ENCODE measurements at places on chromosomes 12 and 14. TPM values are rescaled to one million over a fixed set of nuclear protein-coding genes. Genes with fewer than 3 reads are reported as not detected.

CPNE6 gene
- not detected for total RNA-seq

SLCO1B1 gene
- 0.46 TPM for total RNA-seq

RNASE3 gene
- not detected for total RNA-seq

CPM gene
- total RNA-seq = 5.6 TPM

TC2N gene
- total RNA-seq = 0.54 TPM

PRH2 gene
- total RNA-seq = not detected

ZNF410 gene
- total RNA-seq = 40.4 TPM

PRKD1 gene
- 2.4 TPM for total RNA-seq

BDKRB1 gene
- total RNA-seq = 0.86 TPM

ACVRL1 gene
- 0.18 TPM for total RNA-seq

PPM1H gene
- 7.1 TPM for total RNA-seq

GZMB gene
- total RNA-seq = not detected

GARIN6 gene
- total RNA-seq = not detected

RNASE2 gene
- not detected for total RNA-seq

RNASE11 gene
- not detected for total RNA-seq

KCNC2 gene
- not detected for total RNA-seq

REP15 gene
- total RNA-seq = 0.62 TPM

CLEC1B gene
- not detected for total RNA-seq

A2M gene
- total RNA-seq = not detected

BMP4 gene
- 2.0 TPM for total RNA-seq

CISTR gene
- total RNA-seq = not detected

GZMH gene
- total RNA-seq = not detected

MYF6 gene
- not detected for total RNA-seq

OLR1 gene
- total RNA-seq = 0.67 TPM

All from A549 treated with CORT108297 at 1 μM for 4 hours (cell line).